ENCODE measurements at places on chromosomes 1 and 21. TPM values are rescaled to one million over a fixed set of nuclear protein-coding genes. Genes with fewer than 3 reads are reported as not detected.

The TNFRSF4 gene
- polyA plus RNA-seq = 9.8 TPM

The RORC gene
- polyA plus RNA-seq = 12.2 TPM

DNA sequence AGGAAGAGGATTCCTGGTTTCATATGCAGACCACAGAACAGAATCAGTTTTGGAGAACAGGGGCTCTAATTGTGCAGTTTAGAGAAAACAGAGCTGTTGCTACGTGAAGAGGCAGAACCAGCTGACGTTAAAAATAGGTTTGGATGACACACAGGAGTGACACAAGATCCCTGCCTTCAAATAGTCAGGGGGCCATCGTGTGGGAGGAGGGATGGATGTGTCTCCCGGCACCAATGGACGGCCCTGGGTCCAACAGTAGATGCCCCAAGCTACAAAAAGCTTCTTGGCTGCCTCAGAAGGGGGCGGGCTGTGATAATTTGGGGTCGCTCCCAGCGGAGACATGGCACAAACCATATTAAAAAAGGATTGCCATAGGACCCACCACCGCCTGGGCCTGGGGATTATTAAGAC lies 87.8 kb downstream of the MRPL37 start:
- no peak for DNase-seq

The ZNF670 gene
- 1.2 TPM for polyA plus RNA-seq

The VSIG8 gene
- 0.44 TPM for polyA plus RNA-seq

DNA sequence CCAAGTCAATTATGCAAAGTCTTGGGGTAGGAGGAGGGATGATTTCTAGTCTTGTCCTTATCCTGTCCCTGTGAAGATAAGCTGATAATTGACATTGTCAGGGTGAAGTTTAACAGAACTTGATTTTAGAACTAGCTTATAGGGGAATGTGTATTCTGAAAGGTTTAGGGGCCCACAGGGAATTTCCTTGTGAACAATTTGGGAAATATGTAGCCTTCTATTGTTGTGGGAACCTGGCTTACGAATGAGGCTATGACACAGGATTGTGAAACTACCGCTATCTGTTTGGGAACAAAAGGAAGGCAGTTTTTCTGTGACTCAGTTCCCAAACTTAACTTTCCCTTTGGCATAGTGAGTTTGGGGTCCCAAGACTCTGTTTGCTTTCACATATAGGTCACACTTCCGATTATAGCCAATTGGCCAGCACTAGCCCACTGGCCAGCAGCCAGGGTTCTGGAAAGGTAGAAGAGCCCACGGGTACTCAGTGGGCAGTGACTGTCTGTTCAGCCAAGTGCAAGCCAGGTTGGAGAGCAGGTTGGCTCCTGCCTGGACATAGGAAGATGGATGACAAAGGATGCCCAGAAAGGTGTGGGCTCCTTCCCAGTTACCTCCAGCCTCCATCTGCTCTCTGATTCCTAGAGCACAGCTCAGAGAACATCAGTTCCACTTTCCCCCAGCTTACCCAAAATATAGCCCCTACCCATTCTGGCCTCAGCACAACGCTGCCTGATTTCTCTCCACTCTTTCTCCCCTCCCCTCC lies 35.5 kb downstream of the H3-3A start:
- DNase-seq = no peak

The AADACL4 gene
- polyA plus RNA-seq = not detected

- DNase-seq = no peak
These were observed 206.0 kb upstream of the HMCN1 start for GRCh38 chr1:185528084-185528676.

The OR10Z1 gene
- not detected for polyA plus RNA-seq

The CR1 gene
- 0.15 TPM for polyA plus RNA-seq

- DNase-seq = no peak
These were observed 404.5 kb upstream of the LRRC7 start for GRCh38 chr1:69163241-69163640.

GRCh38 chr1:2636733-2637132 lies 3.9 kb upstream of the MMEL1 start:
- DNase-seq = no peak

DNA sequence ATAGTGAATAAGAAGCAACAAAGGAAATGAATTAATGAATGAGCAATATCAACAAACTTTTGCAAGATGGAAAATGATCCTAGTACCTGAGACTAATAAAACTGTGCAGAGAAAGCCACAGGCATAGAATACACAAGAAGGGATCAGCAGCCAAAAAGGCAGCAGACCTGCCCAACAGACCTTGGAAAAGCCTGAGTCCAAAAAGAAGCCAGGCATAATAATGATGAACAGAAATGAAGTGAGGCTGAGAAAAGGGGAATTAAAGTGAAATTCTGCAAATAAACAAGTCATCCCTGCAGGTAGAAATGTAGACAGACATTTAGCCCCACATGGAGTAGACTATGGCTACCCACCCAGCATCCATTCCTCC lies 10.3 kb upstream of the PHTF1 start:
- DNase-seq = no peak

DNA sequence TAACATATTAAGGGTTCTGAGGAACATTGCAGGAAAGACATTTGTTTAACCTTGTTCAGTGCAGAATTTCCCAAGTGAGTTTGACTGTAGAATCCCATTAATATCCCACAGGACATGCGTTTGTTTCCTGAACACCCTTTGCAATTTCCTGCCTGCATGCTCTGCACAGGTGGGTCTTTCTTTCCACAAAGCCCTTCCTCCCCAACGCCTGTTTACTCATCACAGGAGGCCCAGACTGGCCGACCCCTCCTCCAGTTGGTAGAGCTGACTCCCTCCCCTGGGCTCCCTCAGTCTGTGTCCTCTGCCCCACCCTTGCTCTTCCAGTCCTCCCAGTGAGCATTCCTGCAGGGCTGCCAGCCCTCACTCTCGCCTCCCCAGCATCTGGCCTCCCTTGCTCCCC lies 47.5 kb upstream of the CTPS1 start:
- DNase-seq = peak; percentile 12

DNA sequence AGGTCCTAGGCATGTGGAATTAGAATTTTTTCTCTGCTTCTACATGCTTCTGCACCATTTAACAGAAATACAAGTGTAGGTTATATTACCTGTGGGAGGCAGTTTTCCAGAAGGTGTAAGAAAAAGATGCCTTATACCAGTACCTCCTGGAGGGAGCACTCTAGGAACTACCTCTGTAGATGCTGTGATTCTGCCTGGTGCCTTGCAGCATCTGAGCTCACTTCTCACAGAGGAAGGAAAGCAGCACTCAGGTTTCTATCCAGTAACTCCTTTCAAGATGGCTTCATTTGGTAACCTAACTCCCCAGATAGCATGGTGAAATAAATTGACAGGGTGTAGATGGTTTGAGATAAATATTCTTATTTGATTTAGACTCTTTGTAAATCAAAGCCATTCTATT lies 50.3 kb downstream of the GIPC2 start:
- no peak for DNase-seq

The RGS16 gene
- polyA plus RNA-seq = 2.5 TPM

The GJB3 gene
- polyA plus RNA-seq = not detected

GRCh38 chr1:2986549-2987305 lies 34.5 kb upstream of the ACTRT2 start:
- no peak for DNase-seq

- no peak for DNase-seq
These were observed 3.0 kb upstream of the REG4 start for GRCh38 chr1:119814288-119814687.

DNA sequence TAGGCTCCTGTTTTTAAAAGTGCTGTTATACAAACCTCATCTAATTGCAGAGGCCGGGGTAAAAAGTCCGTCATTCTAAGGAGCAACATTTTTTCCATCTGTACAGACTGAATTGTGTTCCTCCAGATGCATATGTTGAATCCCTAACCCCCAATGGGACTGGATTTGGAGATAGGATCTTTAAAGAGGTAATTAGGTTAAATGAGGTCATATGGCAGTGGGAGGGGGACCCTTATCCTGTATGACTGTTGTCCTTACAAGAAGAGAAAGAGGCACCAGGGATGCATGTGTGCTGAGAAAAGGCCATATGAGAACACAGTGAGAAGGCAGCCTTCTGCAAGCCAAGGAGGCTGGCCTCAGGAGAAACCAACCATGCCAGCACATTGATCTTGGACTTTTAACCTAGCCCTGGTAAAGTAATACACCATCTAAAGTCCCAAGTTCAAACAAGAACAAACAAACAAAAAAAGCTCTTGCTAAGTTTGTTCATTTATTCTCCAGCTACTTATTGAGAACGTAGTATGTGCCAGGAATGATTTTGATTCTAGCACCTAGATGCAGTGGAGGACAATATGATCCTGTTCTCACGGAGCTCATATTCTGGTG lies 352.4 kb downstream of the NTNG1 start:
- no peak for DNase-seq

The GSTM5 gene
- polyA plus RNA-seq = 2.9 TPM

DNA sequence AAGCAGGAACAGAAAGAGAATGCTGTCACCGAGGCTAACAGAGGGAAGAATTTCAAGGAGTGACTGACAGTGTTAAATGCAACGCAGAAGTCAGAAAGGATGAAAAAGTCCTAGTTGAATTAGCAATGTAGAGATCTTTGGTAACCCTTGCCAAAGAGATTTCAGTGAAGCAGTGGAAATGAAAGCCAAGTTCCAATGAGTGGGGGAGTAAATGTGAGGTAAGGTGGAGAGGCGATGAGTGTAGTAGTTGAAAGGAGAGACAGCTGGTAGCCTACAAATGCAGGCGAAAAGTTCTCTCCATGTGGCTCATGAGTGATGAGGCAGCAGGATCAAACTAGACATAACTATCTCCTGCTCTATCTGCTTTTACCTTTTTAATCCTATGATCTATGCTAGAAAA lies 74.6 kb upstream of the IPO9 start:
- no peak for DNase-seq

DNA sequence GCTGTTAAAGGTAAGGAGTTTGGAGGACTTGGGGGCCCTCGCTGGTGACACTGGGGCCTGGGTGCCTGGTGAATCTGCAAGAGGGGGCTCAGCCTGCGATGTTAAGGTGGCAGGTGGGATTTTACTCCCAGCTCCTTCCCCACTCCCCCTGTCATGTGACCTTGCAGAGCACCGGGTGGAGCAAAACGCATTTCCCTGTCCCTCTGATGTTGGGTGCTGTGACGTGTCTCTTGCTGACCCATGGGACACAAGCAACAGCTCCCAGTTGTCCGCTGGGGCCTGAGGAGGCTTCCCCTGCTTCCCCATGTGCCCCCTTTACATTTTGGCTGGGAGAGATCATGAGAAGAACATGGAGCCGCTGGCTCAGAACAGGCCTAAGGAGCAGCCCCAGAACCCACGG lies 319.0 kb downstream of the MATN1 start:
- no peak for DNase-seq

DNA sequence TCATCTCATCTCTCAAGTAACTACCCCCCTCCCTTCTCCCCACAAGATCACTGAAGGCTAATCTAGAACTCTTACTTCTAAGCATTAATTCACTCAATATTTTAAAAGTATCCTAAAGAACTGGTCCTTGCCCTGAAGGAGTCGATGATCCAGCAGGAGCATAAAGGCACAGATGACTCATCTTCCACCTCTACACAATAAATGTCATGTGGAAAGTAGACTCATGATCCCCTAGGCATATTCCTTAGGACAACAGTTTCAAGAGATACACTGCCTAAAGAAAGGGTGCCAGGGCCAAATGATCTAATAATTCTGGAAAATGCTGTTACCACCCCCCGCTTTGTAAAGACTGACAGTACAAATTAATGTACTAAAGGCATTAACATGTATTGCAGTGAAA lies 85.8 kb upstream of the DIRAS3 start:
- no peak for DNase-seq

The GJA5 gene
- polyA plus RNA-seq = 4.8 TPM

DNA sequence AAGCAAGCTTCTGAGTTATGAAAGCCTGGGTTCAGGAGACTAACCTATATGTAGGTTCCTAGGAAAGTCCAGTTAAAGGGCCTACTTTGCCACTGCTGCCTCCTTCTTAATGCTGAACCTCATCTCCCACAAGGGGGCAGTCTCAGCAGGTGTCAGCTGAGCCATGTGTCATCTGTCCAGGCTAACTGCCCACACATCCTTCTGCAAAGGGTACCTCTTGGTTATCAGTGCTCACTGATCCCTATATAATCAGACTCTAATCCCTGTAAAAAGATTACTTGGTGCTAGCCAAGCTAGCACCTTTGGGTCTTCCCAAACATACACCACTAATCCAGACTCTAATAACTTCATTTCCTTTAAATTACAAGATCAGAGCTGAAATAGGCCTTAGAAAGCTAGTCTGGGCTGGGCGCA lies 9.0 kb downstream of the PRDX1 start:
- peak; percentile 65 for DNase-seq

GRCh38 chr1:223212441-223212840 lies 69.4 kb upstream of the TLR5 start:
- no peak for DNase-seq
